ENCODE measurements at places on chromosomes 1 and 21. TPM values are rescaled to one million over a fixed set of nuclear protein-coding genes. Genes with fewer than 3 reads are reported as not detected.

GRCh38 chr21:17733209-17733608, 85.9 kb downstream of the C21orf91 start:
- no peaks in the 10 kb centered on the region for H3K36me3 ChIP-seq
- no peak for DNase-seq
- H3K4me1 ChIP-seq: no peaks in the 10 kb centered on the region
- H3K27ac ChIP-seq: no peak overlapping the region

LRRC71 gene
- total RNA-seq: not detected

RAB42 gene
- total RNA-seq: 0.21 TPM

DNA sequence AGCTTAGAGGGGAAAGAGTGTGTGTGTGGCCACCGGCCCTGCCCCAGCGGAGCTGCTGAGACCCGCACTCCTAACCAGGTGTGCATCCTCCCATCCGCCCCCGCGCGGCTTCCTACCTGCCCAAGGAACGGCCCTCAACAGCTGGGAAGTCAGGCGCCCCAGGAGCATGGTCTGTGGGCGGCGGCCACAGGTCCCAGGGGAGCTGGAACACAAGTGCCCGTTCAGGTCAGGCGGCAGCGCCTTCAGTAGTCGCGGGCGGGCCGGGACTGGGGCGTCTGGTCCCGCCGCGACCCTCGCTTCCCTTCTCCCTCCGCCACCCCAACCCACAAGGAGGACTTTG, 448 bp downstream of the AURKAIP1 start:
- DNase-seq: no peak
- peak overlapping the region; percentile 85 for H3K4me3 ChIP-seq
- no peaks in the 10 kb centered on the region for H3K27me3 ChIP-seq
- H3K4me1 ChIP-seq: peaks cover 26% of the 10 kb centered on the region
- H3K36me3 ChIP-seq: peaks cover 20% of the 10 kb centered on the region
- peak overlapping the region; percentile 97 for H3K27ac ChIP-seq

GRCh38 chr1:65164633-65165032, 16.6 kb downstream of the AK4 start:
- DNase-seq: no peak
- H3K27me3 ChIP-seq: no peaks in the 10 kb centered on the region
- H3K36me3 ChIP-seq: no peaks in the 10 kb centered on the region
- H3K27ac ChIP-seq: no peak overlapping the region
- H3K4me1 ChIP-seq: peaks cover 6% of the 10 kb centered on the region

TEDDM1 gene
- not detected for total RNA-seq

PLA2G2C gene
- 0.04 TPM for total RNA-seq

DNA sequence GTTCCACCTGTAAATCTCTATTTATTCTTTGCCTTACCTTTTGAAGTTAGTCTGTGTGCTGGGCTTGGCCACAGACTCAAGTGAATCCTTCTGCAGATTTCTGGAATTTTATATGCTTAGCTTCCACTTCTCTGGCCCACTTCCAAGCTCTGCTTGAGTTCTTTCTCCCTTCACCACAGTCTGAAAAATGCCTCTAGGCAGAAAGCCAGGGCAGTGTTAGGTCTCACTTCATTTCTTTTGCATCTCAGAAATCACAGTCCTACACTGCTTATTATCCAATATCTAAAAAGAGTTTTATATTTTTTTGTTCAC, 48.9 kb downstream of the INKA2 start:
- peak overlapping the region; percentile 18 for H3K27ac ChIP-seq
- peaks cover 35% of the 10 kb centered on the region for H3K36me3 ChIP-seq
- no peak overlapping the region for H3K4me3 ChIP-seq
- H3K27me3 ChIP-seq: no peaks in the 10 kb centered on the region

CTSS gene
- total RNA-seq: 82.4 TPM

DNA sequence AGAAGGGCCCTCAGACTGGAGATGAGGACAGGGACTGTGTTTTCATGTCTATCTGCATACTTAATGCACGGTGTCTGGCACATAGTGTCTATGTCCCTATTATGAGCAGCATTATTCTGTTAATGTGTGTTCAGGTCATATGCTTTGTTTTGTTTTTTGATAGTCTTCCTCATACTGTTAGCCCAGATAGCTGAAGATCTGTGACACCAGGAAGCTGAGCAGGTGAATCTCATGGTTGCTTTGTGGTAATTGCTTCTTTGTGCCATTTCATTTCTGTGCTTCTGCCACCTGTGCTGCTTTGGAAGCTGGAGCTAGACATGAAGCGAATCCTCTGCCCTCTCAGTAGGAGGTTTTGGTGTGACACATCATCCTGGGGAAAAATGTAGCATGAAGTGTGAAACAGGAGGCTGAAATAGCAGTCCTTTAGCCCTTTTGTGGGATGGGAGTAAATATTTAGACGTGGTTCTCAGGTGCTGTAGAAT, 15.8 kb downstream of the SMAP2 start:
- H3K27me3 ChIP-seq: no peaks in the 10 kb centered on the region
- DNase-seq: no peak
- H3K36me3 ChIP-seq: no peaks in the 10 kb centered on the region
- peaks cover 89% of the 10 kb centered on the region for H3K4me1 ChIP-seq
- peak overlapping the region; percentile 18 for H3K4me3 ChIP-seq

DNA sequence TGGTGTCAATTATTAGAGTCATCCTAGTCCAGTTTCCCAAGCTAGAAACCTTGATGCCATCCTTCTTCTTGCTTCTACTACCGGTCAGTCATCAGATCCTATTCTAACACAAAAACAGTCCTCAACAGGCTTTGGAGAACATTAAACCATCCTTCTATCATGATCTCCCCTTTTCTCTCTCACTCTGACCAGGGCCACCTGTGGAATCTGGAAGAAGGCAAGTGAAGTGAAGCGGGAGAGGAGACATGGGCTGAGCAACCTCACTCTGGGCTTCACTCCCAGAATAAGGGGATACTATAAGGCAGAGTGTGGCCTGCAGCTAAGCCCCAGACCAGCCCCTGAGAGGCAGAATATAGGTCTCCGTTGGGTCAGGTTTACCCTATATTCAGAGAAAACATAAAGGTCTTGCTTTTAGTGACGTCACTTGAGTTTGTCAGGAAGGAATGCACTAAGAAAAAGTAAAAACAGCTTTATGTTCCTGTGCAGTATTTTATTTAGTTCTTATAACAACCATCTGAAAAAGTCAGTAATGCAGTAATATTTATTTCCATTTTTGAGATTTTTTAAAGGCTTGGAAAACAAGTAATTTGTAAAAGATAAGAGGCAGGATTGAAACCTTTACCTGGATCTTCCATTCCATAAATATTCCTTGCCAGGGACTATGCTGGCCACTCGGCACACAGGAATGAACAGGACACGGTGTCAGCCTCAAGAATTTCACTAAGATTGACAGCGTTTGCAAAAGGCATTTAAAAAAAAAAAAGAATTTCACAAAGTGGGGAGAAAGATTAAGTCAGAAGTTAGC, 61.3 kb downstream of the NFASC start:
- H3K4me1 ChIP-seq: no peaks in the 10 kb centered on the region
- no peak overlapping the region for H3K27ac ChIP-seq
- no peak overlapping the region for H3K4me3 ChIP-seq

- H3K27me3 ChIP-seq: peaks cover 21% of the 10 kb centered on the region
- no peaks in the 10 kb centered on the region for H3K36me3 ChIP-seq
- DNase-seq: no peak
Observed at GRCh38 chr1:3389093-3389833, 65.2 kb upstream of the ARHGEF16 start.

DNA sequence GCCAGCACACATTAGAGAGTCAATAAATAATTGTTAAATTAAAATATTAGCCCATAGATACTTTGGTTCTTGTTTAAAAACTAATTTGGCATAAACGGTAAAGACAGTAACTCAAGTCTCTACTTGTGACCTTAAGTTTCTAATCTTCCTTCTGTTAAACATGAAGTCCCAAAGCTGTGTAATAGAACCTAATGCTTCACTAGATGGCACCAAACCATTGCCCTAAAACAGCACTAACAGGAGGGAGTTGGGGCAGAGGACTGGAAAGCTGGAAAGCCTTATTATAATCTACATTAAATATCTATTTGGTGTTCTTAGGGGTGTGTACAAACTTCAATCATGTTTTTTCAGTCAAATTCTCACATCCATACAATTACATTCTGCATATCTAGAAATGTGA, 176.7 kb downstream of the OLFM3 start:
- H3K27me3 ChIP-seq: no peaks in the 10 kb centered on the region
- no peaks in the 10 kb centered on the region for H3K4me1 ChIP-seq
- no peak overlapping the region for H3K27ac ChIP-seq
- DNase-seq: no peak

SPRR1A gene
- total RNA-seq: 250 TPM

CCDC30 gene
- 0.66 TPM for total RNA-seq

C1orf74 gene
- total RNA-seq: 5.1 TPM

- H3K4me3 ChIP-seq: no peak overlapping the region
- no peak for DNase-seq
- no peaks in the 10 kb centered on the region for H3K36me3 ChIP-seq
- H3K27ac ChIP-seq: no peak overlapping the region
- no peaks in the 10 kb centered on the region for H3K27me3 ChIP-seq
- H3K4me1 ChIP-seq: no peaks in the 10 kb centered on the region
Observed at GRCh38 chr1:5891736-5892135, 100.5 kb downstream of the NPHP4 start.

DNA sequence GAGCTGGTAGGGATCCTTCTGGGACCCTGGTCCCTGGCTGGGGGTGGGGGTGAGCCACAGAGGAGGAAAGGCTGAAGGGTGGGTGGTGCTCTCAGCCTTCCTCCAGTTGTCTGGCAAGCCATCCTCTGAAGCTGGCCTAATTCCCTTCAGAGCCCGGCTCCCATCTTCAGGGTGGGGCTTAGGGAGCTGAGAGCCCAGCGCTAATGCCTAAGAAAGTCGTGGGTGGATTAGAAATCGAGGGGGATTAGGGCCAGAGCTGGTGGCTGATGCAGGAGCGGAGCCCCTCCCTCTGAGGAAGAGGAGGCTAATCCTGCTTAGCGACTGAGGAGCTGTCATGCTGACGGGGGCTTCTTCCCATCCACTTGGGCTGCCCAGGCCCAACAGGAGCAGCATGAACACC, 30.8 kb upstream of the DMBX1 start:
- H3K4me3 ChIP-seq: no peak overlapping the region
- H3K36me3 ChIP-seq: no peaks in the 10 kb centered on the region
- H3K27me3 ChIP-seq: no peaks in the 10 kb centered on the region
- no peak for DNase-seq
- H3K27ac ChIP-seq: no peak overlapping the region

- H3K36me3 ChIP-seq: no peaks in the 10 kb centered on the region
- H3K27ac ChIP-seq: no peak overlapping the region
- H3K4me3 ChIP-seq: no peak overlapping the region
Observed at GRCh38 chr1:89689234-89689633, 56.3 kb downstream of the LRRC8C start.

HSF2BP gene
- 0.76 TPM for total RNA-seq

DNA sequence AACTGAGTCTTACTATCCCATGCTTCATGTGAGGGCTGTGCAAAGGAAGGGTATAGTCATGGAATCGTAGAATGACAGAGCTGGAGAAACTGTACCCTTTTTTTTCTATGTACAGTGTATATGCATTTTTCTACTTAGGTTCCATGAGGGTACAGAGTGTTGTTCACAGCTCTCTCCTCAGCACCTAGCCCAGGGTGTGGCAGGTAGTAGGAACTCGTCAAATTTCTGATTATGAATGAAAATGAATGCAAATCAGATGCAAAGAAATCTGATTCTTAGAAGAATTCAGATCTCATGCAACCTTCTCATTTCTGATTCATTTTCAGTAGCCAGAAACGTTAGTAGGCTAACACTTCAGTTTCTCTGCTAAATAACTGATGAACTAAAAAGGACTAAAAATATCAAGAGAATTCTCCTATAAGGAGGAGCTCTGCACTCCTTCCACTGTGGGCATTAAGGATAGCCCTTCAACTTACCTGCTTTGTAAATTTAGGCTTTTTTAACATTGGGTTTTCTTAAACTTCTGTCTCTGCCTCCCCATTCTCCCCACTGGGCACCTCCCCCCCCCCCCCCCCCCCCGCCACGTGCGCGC, 18.0 kb upstream of the HHAT start:
- H3K27me3 ChIP-seq: peaks cover 19% of the 10 kb centered on the region
- peaks cover 3% of the 10 kb centered on the region for H3K4me1 ChIP-seq
- H3K27ac ChIP-seq: peak overlapping the region; percentile 48
- no peak for DNase-seq
- H3K4me3 ChIP-seq: no peak overlapping the region
- H3K36me3 ChIP-seq: no peaks in the 10 kb centered on the region

GRCh38 chr1:85957760-85958159, 198.8 kb downstream of the COL24A1 start:
- no peaks in the 10 kb centered on the region for H3K36me3 ChIP-seq
- no peak overlapping the region for H3K4me3 ChIP-seq
- H3K27me3 ChIP-seq: no peaks in the 10 kb centered on the region

SPATA45 gene
- not detected for total RNA-seq

DNA sequence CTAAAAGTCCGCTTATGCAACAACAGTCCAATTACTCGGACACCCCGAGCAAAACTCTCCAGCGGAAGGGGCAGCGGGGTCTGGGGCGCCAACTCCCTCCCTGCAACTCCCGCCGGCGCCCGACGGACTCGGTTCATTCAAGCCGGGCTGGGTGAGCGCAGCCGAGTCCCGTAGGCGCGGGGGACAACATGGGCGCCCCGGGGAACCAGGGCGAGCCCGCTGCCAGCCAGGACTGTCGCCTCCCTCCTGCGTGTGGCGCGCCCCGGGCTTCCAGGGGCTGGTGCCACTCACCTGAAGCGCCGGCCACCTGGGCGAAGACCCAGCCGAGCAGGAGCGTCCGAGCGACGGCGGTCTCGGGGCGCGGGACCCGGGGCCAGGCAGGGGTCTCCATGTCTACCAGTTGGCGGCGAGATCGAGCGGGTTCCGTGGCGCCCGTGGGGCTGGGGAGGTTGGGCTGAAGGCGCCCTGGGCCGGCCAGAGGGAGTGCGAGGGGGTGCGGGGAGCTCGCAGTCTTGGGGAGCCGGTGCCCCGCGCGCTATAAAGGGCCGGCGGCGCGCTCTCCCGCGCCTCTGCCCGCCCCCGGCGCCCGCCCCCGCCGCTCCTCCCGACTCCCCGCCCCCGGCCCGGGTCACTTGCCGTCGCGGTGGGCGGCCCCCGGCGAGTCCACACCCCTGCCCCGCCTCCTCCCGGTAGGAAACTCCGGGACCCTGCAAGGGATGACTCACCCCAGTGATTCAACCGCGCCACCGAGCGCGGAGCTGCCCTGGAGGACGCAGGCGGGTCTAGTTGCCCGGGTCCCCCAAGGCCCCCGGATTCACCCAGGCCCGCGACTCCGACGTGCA, at the start of gene F3:
F3 (minus strand) TSS at position 514 of the 842 bp plus-strand sequence; CDS start at position 391, 123 bp downstream.
- H3K27ac ChIP-seq: peak within 1 kb of the TSS; percentile 93
- H3K4me1 ChIP-seq: peaks cover 13% of the 10 kb centered on the region
- H3K27me3 ChIP-seq: no peaks in the 10 kb centered on the region
- peak within 1 kb of the TSS; percentile 79 for H3K4me3 ChIP-seq
- DNase-seq: peak; percentile 6

GRCh38 chr1:208154040-208154439, 90.1 kb downstream of the PLXNA2 start:
- H3K4me1 ChIP-seq: peaks cover 35% of the 10 kb centered on the region
- DNase-seq: no peak
- no peaks in the 10 kb centered on the region for H3K27me3 ChIP-seq
- H3K27ac ChIP-seq: no peak overlapping the region
- H3K4me3 ChIP-seq: no peak overlapping the region

AMY1A gene
- not detected for total RNA-seq

DNA sequence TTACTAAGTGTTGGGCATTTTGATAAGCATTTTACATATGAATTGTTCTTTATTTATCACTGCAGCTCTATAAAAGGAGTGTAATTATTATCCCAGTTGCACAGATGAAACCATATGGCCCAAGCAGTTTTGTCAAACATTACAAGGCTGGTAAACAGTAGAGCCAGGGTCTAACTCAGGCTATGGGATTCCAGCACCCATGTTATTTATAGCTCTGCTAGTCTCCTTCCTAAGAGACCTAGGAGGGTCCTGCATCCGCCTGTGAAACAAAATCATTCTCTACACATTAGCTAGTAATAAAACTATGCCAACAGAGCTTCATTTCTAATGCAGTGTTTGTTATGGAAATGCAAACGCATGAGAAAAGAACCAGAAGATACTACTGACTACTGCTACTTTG, 58.6 kb downstream of the IL23R start:
- H3K36me3 ChIP-seq: no peaks in the 10 kb centered on the region
- H3K4me1 ChIP-seq: peaks cover 28% of the 10 kb centered on the region
- DNase-seq: no peak
- no peaks in the 10 kb centered on the region for H3K27me3 ChIP-seq

Data from esophagus squamous epithelium (tissue), 5 donors.